ENCODE measurements at places on chromosomes 13 and 19.

- no peak for DNase-seq
- H3K4me1 ChIP-seq: peaks cover 8% of the 10 kb centered on the region
- no peak overlapping the region for H3K4me3 ChIP-seq
- H3K27me3 ChIP-seq: no peaks in the 10 kb centered on the region
- H3K36me3 ChIP-seq: peaks cover 3% of the 10 kb centered on the region
- H3K27ac ChIP-seq: no peak overlapping the region
Measured at GRCh38 chr13:98451676-98452470, 125.0 kb downstream of the STK24 start.

GRCh38 chr13:67614579-67614978 lies 384.4 kb upstream of the PCDH9 start:
- H3K4me3 ChIP-seq: no peak overlapping the region
- H3K27me3 ChIP-seq: no peaks in the 10 kb centered on the region
- DNase-seq: no peak

- no peak overlapping the region for H3K4me3 ChIP-seq
- DNase-seq: no peak
- H3K36me3 ChIP-seq: no peaks in the 10 kb centered on the region
- no peak overlapping the region for H3K27ac ChIP-seq
Measured at GRCh38 chr13:38879786-38880185, 110.8 kb downstream of the STOML3 start.

DNA sequence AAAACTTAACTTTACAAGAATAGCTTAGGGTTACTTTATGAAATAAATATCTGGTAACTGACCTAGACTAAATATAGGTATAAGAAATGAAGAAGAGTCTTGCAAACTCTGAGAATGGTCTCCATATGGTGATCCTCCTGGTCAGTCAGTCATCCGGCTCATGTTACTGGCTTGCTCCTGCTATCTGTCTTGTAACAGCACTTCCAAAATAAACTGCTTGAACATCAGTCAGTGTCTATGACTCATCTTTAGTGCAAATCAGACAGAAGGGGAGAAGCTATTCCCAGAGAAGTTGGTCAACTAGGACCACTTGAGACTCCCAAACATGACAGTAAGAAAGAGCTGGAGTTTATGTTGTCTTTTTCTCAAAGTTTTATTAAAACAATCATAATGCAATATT lies 1550.9 kb downstream of the PCDH9 start:
- no peaks in the 10 kb centered on the region for H3K4me1 ChIP-seq
- H3K4me3 ChIP-seq: no peak overlapping the region
- no peaks in the 10 kb centered on the region for H3K27me3 ChIP-seq
- no peak overlapping the region for H3K27ac ChIP-seq

DNA sequence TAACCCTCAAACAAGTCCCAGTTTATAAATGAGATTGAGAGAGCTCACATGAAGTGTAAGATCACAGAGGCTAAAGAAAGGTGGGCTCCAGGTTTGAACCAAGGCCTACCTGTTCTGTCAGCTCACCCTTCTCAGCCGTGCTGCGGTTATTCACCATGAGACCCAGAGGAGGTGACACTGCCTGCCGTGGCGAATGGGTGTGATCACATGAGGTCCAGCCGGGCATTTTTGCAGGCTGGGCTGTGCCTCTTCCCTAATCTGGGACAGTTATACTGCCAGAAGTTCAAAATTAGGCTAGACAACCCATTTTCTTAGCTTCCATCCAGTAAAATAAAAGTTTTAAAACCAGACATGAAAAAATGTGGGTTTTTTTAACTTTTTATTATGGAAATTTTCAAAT lies 146.8 kb downstream of the FOXO1 start:
- H3K27me3 ChIP-seq: no peaks in the 10 kb centered on the region
- H3K27ac ChIP-seq: no peak overlapping the region
- no peak for DNase-seq
- no peaks in the 10 kb centered on the region for H3K36me3 ChIP-seq
- no peaks in the 10 kb centered on the region for H3K4me1 ChIP-seq
- H3K4me3 ChIP-seq: no peak overlapping the region

DNA sequence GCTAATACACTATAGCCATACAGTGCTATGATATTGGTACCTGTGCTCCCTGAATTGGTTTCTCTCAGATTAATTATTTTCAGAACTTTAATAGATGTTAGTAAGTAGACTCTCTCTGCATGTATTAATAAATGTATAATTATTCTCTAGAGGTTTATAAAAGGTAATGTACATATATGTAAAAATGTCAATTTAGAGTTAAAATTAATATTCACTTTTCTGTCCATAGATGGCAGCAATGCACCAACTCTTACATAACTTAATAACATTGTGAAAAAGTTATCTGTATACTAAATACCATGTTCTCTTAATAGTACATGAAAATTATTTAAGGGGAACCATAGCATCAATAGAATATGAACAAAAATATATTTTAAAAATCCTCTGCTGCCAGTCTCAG lies 515.0 kb upstream of the KLHL1 start:
- no peak overlapping the region for H3K4me3 ChIP-seq
- DNase-seq: no peak
- H3K36me3 ChIP-seq: no peaks in the 10 kb centered on the region
- H3K27ac ChIP-seq: no peak overlapping the region
- H3K4me1 ChIP-seq: no peaks in the 10 kb centered on the region

GRCh38 chr13:43874504-43875092 lies 4.9 kb downstream of the CCDC122 start:
- H3K27me3 ChIP-seq: no peaks in the 10 kb centered on the region
- H3K27ac ChIP-seq: no peak overlapping the region
- no peak overlapping the region for H3K4me3 ChIP-seq
- no peaks in the 10 kb centered on the region for H3K36me3 ChIP-seq
- no peak for DNase-seq

DNA sequence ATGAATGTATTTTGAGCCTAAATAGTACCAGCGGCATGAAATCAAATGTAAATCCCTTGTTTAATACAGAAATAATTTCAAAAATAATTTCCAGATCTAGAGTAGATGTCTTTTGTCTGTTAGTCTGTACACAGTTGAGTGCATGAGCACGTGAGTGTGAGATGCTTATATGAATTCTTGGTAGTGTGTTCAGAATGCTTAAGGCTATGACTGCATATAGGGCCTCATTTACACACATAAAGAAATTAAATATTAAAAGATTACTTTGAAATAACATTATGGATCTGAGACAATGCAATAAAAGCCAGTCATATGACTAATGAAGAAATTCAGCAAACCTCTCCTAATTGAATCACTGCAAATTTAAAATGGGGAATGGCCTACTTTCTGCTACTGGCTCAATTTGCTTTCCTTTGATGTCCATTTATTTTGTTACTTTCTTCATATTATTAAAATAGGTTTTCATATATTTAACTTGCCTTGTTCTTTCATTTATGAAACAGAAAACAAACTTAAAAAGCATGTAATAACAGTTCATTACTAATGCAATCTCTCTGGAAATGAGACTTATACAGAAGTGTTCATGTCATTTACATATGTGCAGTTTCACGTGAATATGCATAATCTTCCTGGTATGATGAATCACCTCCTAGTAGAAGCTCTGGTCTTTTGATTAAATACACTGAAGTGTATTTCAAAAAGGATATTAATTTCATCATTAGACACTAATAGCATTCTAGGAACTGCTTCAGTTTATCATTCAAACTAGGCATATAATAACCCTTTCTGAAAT lies 4.5 kb downstream of the AMER2 start:
- H3K27me3 ChIP-seq: peaks cover 11% of the 10 kb centered on the region
- H3K36me3 ChIP-seq: no peaks in the 10 kb centered on the region
- no peak overlapping the region for H3K27ac ChIP-seq

- H3K36me3 ChIP-seq: no peaks in the 10 kb centered on the region
- no peaks in the 10 kb centered on the region for H3K4me1 ChIP-seq
- no peak overlapping the region for H3K4me3 ChIP-seq
- H3K27ac ChIP-seq: no peak overlapping the region
- no peaks in the 10 kb centered on the region for H3K27me3 ChIP-seq
Measured at GRCh38 chr13:39107561-39107960, 69.3 kb downstream of the NHLRC3 start.

Data from right lobe of liver (tissue), 6 donors.